Activated naive CD8-positive, alpha-beta T cell treated with anti-CD3 and anti-CD28 coated beads for 36 hours (primary cell): ENCODE measurements at places on chromosomes 3 and 15. TPM values are rescaled to one million over a fixed set of nuclear protein-coding genes. Genes with fewer than 3 reads are reported as not detected.
A peak's percentile ranks its signal among the peaks of the same experiment; 100 is the strongest.

The GOLGA6A gene
- total RNA-seq = not detected

The RYR3 gene
- not detected for total RNA-seq

The P2RY1 gene
- total RNA-seq = 0.52 TPM

The ADAMTSL3 gene
- total RNA-seq = not detected

The POPDC2 gene
- total RNA-seq = 1.6 TPM

The FBN1 gene
- total RNA-seq = 0.22 TPM

The TGM5 gene
- total RNA-seq = 0.38 TPM

The STAB1 gene
- 0.08 TPM for total RNA-seq

- no peak for DNase-seq
These were observed 240.1 kb upstream of the MEIS2 start for GRCh38 chr15:37340438-37340837.

DNA sequence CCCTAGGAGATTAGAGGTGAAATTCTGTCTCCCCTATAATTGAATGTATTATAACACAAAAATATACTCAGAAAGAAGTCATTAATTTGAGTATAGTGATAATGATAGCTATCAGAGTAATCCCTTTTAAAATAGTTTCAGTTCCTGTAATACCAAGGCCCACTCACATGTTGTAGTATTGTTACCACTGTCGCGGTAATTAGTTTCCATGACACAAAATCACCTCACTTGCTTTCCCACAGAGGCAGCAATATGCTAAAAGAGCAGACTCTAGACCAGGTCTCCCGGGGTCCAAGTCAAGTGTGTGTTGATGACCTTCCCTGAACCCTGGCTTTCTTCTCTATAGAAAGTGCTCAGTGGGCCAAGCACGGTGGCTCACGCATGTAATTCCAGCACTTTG lies 39.5 kb upstream of the NSMCE3 start:
- no peak for DNase-seq

- DNase-seq = peak; percentile 71
These were observed 18.4 kb downstream of the KLF13 start for GRCh38 chr15:31344823-31345605.

- DNase-seq = no peak
These were observed 15.5 kb downstream of the WDR48 start for GRCh38 chr3:39067286-39067685.

DNA sequence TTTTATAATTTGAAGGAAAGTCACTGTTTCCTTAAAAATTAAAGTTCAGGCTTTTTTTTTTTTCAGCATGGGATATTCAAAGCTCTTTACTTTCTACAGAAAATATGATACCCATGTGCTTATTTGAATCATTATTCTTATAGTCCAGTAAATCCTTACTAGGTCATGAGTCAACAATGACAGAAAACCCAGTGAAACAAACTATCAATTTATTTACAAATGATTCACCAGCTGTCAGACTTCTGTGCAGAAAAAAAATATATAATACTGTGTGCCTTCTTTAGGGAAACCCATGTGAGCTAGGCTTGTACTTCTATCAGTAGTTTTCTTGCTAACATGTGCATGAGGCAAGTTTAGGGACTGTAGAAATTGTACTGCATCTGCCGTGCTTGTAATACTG lies 1.2 kb downstream of the ACP3 start:
- no peak for DNase-seq

DNA sequence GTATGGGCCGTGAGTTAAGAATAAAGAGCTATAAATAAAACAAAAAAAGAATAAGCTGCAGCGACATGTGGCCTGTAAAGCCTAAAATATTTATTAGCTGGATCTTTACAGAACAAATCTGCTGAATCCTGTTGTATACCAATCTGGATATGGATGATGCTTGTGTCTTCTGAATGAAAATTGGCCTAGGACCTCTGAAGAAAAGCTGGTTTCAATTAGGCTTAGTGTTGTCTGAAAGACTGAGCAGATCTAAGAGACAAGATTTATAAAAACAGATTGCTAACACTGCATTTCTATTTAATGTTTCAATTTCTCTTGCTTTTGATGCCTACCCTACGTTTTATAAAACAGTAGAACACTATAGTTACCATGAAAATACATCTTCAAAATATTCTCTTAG lies 57.9 kb downstream of the ST3GAL6 start:
- DNase-seq = no peak

DNA sequence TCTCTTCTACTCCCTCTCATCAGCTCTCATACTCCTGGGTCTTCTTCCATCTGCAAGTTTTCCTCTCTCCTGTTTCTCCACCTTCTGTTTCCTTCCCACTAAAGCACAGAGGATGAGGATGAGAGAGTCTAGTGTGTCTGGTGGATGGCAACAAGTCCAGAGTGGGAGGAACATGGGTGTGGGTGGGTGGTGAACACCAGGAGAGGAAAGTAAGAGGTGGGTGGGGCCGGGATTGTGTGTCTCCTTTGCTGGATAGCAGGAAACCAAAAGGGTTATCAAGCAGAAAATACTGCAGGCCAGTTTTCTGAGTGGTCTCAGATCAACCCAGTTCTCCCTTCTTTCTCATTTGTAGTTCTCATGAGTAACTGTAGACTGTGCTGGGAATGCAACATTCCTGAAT lies 52.9 kb upstream of the EPHB1 start:
- no peak for DNase-seq

DNA sequence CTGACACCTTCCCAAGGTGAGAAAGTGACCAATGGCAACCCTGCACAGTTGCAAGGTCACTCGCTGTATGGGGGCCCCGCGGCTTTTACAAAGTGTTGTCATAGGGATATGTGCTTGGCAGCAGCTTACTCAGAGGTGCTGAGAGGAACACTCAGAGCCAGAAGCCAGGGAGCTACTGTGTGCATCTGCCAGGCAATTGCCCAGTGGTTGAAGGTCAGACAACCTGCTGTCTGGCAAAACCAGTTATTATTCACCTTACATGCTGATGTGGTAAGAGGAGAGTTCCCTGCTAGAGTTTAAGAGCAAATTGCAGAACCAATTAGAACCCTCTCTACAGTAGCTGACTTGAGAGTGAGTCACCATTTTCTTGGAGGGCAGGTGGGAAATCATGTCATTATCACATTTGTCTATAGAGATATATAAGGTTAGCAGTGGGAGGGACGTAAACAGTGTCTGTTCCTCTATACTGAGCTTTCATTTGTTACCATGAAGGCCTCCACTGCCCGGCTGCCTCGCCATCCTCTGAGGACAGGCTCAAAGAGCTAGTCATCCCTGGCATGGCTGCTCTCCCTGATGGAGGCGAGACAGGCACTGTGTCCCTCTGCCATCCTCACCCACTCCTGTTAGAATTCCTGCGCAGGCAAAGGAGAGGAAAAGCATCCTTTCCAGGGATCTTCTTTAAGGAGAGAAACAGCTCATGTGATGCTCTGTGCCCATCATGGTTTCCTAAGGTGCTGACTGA lies 274.4 kb downstream of the PLCL2 start:
- DNase-seq = no peak

DNA sequence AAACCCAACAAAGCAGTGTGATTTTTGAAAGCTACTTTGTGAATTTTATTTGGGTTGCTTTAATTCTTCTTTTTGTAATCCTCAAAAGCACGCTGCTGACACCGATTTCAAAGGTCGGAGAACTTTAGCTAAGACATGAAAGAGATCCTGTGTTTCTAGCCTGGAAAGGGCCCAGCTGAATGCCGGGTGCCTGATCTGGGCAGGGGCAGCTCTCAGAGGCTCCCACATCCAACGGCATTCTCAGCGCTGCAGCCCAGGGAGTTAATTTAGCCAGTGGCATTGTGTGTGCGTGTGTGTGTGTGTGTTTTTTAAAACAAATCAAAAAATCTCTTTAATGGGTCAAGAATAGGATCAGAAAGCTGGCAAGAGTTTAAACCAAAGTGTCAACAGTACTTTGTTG lies 6.6 kb downstream of the RBP1 start:
- no peak for DNase-seq

- DNase-seq = no peak
These were observed 57.2 kb upstream of the UBE2E1 start for GRCh38 chr3:23748398-23749110.

GRCh38 chr3:61780455-61781228 lies 219.3 kb downstream of the PTPRG start:
- DNase-seq = no peak

DNA sequence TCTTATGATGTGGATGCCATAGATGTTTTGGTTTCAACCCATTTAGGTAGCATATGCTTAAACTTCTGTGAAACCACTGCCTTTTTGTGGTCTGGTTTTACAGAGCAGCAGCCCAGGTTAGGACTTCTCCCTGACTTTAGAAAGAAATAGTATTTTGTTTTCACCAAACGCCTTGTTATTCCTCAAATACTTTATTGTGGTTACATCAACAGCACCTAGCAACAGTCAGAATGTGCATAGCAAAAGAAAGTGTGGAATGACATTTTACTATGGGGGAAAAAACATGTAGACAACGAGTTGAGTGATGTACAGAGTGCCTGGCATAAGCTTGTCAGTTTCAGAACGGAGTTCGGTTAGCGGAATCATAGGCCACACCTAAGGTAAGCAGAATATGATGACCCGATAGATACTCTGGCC lies 159.2 kb downstream of the TPRG1 start:
- DNase-seq = no peak
